ENCODE measurements at places on chromosomes 1 and 21.

DNA sequence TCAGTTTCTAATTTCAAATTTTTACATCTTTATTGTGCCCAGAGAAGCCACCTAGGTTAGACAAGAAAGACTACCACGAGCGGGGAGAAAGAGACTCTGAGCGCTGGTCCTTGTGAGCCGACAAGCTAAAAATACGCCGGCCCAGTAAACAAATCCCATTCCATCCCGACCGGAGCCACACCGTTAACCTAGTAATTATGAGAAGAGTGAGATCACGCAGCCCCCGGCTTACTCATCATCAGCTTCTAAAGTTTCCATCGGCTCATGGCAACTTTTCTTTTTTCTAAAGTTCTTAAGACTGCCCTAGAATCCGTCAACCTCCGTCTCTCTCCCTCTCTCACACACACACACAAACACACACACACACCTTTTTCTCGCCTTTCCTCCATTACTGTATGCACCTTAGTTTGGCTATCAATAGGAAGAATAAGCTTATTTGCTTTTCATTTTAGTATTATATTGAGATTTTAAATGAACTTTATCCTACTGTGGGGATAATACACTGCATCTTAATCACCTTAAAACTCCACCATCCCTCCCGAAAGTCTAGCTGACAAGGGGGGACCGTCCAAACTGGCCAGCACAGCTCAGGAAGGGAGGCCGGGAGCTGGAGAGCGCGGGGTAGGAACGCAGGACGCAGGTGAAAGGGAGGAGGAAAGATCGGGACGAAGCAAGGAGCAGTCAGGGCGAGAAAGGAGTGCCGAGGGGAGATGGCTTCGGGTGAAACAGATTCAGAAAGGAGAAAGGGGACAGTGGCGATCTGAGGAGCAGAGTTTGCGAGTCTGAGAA is 728 bp downstream of the OTUD7B start:
- DNase-seq = no peak

- no peak for DNase-seq
Measured at GRCh38 chr1:42973286-42973685, 14.6 kb upstream of the SLC2A1 start.

DNA sequence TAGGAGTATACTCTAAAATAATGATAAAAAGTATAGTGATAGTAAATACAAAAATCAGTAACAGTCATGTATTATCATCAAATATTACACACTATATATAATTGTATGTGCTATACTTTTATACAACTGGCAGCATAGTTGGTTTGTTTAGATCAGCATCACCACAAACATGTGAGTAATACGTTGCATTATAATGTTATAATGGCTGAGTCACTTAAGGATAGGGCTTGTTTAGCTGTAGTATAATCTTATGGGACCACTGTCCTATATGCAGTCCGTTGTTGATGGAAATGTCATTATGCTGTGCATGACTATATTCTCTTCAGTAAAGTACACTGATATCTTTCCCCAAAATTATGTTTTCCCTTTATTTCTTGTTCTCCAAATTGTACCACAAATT is 92.8 kb downstream of the LYPLAL1 start:
- no peak for DNase-seq

GRCh38 chr1:27017207-27017606 is 4.6 kb upstream of the TENT5B start:
- no peak for DNase-seq

GRCh38 chr1:245043611-245043940 is 111.2 kb upstream of the KIF26B start:
- DNase-seq = no peak

- no peak for DNase-seq
Measured at GRCh38 chr1:71223641-71224340, 143.0 kb upstream of the ZRANB2 start.

GRCh38 chr1:16621300-16621658 is 7.9 kb upstream of the NBPF1 start:
- no peak for DNase-seq

DNA sequence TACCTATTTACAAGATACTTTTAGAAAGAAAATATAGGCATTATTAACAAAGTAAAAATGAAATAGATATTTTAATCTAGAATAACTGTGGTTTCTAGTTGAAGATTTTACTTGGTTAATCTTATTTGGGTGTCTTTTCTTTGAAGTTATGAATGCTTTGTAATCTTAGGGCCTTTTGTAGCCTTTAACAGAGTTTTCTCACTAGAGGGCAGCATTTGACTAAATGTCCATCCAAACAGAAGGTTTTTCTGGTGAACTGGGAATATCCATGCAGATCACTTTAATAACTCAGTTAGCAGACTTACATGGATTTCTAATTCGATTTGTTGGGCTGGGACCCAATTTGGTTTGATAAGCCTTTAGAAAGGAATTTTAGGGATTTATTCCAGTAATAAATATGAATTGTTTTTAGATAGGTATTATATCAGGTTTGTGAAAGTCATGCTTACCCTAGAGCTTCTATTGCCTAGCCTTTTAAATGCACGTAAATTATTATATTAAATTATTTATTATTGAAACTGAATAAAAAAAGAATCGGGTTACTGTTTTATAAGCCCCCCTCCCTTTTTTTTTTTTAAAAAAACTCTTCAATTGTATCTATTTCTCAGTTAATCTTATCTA is 119.7 kb downstream of the ZNF326 start:
- DNase-seq = peak; percentile 66

DNA sequence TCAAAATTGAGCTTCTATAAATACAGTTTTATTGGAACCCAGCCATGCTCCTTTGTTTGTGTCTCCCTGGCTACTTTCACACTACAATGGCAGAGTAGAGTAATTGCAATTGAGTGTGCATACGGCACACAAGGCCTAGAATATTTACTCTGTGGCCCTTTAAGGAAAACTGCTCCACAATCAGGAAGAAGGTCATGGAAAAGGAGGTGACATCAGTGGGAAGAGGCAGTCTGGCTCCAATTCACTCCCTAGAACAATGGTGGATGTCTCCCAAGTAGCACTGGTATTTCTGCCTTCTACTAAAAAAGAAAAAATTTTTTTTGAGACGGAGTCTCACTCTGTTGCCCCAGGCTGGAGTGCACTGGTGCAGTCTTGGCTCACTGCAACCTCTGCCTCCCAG is 51.3 kb downstream of the KRTAP19-8 start:
- no peak for DNase-seq

DNA sequence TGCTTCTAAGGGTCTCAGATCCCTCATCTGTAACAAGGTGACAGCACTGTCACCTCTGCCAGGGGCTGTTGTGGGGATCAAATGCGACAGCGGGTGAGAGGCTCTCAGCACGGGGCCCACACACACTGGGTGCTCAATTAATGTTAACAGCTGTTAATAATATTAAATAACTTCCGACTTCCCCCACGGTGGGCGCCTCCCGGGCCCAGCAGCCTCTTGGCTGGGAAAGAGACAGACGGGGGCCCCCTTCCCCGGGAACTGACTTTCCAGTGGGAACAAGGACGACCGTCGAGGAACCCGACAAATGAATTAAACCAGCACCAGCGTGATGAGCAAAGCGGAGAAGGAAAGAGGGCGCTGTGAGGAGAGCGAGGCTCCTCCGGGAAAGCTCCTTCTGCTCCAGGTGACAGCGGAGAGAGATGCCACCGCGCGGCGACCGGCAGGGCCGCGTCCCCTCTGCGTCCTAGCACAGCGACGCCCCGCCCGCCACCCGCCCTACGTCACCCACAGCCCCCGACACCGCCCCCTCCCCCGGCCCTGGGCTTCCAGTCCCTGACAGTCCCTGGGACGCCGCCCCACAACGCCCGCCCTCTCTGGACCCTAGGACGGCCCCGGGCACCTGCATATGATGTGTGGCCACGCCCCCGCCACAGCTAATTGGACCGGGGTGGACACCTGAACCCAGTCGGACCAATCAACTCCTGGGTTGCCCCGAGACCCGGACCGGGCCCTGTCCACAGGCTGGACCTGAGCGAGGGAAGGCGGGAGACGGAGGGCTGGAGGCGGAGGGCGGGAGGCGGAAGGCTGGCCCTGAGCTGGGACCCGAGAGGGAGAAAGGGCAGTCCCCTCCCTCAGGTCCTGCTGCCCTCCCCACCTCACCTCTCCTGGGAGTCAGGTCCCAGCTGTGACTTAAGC is 38.2 kb downstream of the MATN1 start:
- DNase-seq = peak; percentile 80

DNA sequence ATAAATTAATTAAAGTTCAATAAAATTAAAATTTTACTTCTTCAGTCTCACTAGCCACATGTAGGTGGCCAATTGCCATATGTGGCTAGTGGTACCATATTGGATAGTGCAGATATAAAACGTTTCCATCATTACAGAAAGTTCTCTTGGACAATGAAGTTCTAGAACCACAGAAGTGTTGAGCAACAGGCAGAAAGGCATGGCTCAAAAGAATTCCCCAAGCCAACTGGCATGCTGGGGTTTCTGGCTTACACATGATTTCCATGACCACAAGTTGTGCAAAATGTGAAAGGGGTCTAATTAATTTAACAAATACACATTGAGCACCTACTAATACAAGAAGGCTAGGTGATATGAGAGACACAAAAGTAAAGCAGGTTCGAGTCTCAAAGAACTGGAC is 72.2 kb upstream of the CDC42BPA start:
- DNase-seq = no peak

GRCh38 chr1:14881775-14882672 is 271.5 kb upstream of the TMEM51 start:
- DNase-seq = no peak

DNA sequence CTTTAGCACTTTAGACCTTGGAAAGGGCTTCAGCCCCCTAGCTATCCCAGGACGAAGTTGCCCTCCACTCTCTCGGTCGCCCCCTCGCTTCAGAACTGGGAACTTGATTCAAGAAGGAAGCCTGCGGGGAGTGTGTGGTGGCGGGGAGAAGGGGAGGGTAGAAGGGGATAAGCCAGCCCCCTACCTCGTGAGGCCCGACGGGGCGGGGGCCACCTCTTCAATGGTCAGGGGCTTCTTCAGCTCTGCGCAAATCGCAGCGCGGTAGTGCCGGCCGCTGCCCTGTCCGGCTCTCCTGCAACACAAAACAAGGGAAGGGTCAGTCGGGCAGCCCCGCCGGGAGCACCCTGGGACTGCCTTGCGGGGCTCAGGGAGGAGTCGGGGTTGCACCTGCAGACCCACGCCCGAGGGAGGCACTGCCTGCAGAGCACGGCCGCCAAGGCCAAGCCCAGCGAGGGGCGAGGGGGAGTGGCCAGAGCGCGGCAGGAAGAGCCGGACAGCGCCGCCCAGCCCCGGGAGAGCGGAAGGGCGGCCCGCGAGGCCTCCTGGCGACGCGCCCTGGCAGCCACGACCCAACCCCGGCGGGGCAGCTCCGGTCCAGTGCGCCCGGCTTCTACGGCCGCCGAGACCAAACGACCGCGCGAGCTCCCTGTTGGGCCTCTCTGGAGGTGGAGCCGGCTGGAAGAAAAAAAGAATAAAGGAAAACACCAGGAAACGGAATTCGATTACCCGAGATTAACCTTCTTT is 56.2 kb upstream of the RASAL2 start:
- DNase-seq = no peak

DNA sequence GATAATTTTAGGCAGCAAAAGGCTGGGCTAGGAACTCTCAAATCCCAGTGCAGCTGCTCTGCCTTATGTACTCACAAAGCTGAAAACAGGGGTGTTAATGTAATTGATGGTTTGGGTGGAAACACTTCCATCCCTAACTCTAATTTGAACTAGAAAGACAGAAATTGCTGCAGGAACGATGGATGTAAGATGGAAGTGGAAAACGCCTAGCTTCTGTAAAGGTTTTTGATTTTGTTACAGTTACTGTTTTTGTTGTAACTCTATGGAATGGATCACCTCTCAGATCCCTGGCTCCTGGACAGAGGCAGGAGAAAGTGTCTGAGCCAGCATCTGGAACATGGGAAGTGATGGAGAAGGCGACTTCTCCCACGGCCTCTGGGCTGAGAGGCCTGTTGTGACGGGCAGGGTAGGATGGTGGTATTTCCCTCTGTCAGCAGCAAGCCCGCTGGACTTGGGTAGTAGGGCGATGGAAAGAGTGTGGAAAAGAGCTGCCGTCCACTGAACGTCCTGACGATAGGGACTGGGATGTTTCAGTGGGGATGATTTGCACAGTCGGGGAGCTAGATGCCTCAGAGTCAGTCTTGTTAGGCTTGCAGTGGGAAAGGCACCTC is 1.6 kb downstream of the TRAF5 start:
- no peak for DNase-seq

- DNase-seq = no peak
Measured at GRCh38 chr1:40649592-40649930, 15.9 kb downstream of the RIMS3 start.
